ENCODE measurements at places on chromosomes 7 and 10.

DNA sequence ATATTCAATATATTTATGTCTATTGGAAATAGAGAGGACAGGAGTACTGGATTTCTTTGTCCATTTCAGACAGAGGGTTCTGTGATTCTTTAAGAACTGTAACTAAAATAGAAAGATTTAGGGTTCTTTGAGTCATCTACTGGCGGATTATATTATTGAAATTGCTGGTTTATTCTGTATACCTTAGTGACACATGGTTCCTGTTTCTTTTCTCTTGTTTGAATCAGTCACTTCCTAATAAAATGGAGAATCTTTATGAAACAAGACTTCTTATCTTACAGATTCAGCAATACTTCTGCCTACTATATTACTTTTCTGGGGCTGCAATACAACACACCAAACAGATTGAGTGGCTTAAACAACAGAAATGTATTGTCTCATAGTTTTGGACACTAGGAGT lies 20.8 kb upstream of the ZNF800 start:
- no peak for DNase-seq

GRCh38 chr7:24812305-24812945 lies 55.2 kb upstream of the GSDME start:
- peak; percentile 50 for DNase-seq

DNA sequence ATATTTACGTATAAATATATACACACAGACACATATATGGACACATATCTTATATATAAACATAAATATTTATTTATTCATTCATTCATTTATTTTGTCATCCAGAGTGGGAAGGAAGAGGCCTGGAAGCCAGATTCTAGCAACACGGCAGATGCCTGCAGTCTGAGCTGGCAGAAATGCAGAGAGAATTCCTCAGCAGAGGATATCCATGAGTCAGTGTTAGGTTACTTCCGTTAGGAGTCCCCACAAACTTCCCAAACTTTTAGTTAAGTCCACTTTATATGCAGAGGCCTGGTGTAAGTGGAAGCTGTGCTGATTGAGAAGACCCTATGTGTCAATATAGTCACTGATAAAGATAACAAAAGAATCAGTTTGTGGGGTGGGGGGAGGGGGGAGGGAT lies 89.6 kb downstream of the PPP1R17 start:
- no peak for DNase-seq

DNA sequence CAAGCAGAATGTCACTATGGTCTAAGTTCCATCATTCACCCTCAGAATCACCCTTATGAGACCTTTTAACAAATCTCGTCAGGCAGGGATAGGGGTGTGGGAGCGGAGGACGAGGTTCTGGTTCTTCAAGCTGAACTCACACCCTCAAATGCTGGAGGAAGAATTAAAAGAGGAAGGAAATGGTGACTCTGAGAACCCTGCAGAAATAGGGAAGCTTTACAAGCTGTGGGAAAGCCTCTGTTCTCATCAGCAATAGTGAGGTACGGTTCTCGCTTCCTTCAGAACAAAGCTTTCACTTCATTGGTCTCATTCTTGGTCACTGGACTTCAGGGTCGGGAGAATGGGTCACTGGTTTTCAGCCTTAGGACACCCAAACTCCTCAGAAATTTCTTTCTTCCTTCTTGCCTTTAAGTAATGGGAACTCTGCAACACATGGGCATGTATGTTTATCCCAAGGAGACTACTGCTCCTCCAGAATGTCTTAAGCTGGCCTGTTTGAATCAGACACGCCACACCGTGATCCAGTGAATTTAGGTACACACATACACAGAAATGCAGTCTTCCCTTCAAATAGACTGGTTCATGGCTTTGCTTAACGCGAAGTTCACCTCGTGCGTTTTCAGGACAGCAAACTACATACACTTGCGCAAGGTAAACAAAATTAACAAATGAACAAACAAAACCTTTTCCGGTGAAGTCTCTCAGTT lies 226.0 kb downstream of the SFMBT2 start:
- no peak for DNase-seq

- DNase-seq = no peak
Measured at GRCh38 chr7:116588225-116588624, 63.4 kb downstream of the CAV1 start.

- no peak for DNase-seq
Measured at GRCh38 chr7:80287400-80288174, 153.0 kb downstream of the GNAI1 start.

DNA sequence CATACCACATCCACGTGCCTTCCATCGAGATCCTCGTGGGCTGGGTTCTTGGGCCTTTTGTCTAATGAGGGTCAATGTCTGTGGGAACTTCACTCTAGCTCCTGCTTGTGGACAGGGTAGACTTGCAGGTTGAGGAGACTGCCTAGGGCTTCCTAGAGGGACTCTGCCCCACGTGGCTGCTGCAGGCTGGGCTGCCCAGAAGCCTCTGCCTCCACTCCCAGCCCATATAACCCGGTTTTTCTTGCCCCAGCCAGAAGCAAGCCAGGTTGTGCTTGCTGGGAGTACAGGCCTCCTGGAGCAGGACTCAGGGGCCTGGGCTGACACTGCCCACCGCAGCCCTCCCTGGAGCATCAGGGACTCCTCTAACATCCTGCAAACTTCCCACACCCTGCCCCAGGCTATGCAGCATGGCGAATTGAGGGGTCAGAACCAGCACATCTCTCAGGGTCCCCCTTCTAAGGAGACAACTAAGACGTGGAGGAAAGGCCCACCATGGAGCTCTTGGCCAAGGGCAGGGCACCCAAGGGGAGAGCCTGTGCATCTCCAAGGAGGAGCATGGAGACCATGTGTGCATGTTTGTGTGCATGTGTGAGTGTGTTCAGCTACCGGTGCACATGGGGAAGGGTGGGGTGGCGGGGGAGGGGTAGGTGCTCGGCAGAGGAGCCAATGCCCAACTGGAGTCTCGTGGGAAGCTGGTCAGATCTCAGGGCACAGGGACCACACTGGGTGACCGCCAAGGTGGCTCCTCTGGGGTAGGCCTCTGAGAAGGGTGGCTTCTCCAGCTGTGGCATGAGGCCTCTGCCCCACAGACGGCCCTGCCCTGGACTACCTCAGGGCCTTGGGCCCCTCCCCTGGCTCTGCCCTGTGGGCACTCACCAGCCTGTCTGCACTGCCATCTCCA lies 62.6 kb downstream of the RASGEF1A start:
- peak; percentile 29 for DNase-seq

GRCh38 chr7:157269341-157270059 lies 67.3 kb upstream of the DNAJB6 start:
- DNase-seq = no peak

DNA sequence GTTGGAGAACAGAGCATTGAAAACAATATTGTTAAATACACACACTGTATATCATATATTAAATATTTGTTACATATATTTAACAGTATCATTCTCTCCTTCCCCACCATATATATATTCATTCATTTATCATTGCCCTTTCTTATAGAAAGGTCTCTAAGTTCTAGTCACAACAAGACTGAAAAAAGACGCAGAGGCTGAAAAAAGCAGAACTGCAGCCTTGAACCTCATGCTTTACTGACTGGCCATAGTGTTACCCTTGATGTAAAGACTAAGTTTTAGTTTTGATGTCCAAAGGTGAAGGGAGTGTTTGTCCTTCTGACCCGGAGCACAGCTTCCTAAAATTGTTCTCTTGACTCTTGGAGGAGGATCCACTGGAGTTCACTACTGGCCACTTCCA lies 247.9 kb downstream of the PTEN start:
- no peak for DNase-seq

DNA sequence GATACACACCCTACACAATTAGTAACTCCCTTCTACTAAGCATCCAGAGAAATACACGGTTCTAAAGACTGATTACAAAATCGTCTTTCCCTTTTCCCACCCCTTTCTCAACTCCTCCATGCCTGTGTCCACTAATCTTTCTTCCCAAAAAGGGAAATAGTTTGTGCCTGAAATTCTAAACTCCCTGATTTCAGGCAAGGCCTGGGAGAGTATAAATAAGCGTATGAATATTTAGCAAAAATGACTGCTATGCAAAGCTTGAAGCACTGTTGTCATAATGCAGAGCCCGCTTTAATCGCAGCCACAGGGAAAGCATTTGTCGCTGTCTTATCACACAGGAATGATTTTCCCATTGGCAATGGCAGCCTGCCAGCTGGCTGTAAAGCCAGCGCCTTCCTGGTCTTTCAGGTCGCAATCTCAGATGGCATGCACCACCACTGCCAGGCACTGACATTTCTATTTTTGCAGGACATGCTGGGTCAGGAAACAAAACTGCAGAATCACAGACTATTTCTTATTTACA lies 142.9 kb upstream of the PCGF5 start:
- peak; percentile 75 for DNase-seq

GRCh38 chr10:36817898-36818297 lies 307.5 kb upstream of the ANKRD30A start:
- no peak for DNase-seq

GRCh38 chr10:8063935-8064334 lies 9.4 kb downstream of the GATA3 start:
- no peak for DNase-seq

- DNase-seq = no peak
Measured at GRCh38 chr7:155468785-155469148, 10.8 kb downstream of the EN2 start.

DNA sequence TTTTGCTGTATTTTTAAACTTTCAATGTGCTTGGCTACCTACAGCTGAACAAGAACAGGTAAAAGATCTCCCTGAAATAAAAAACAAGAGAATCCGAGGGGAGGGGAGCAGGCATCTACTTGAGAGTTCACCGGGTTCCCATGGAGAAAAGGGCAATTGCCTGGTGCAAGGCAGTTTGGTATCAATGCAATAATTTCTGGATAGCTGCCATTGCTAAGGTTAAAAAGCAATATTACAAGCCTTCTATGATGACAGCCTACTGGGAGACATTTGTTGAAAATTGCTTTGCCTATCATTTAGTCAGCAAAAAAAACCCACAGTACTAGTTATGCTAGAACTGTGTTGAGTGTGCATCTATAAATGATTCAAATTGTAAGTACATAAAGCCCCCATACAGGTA lies 82.1 kb downstream of the GFRA1 start:
- no peak for DNase-seq

GRCh38 chr10:105185161-105185560 lies 544.1 kb downstream of the SORCS3 start:
- DNase-seq = no peak

GRCh38 chr7:24862461-24862860 lies 105.2 kb upstream of the GSDME start:
- no peak for DNase-seq

GRCh38 chr10:69071610-69072009 lies 16.3 kb upstream of the SRGN start:
- DNase-seq = no peak

GRCh38 chr10:68067029-68067428 lies 8.1 kb downstream of the HERC4 start:
- DNase-seq = no peak

GRCh38 chr10:107631876-107632275 lies 467.4 kb upstream of the SORCS1 start:
- DNase-seq = no peak

DNA sequence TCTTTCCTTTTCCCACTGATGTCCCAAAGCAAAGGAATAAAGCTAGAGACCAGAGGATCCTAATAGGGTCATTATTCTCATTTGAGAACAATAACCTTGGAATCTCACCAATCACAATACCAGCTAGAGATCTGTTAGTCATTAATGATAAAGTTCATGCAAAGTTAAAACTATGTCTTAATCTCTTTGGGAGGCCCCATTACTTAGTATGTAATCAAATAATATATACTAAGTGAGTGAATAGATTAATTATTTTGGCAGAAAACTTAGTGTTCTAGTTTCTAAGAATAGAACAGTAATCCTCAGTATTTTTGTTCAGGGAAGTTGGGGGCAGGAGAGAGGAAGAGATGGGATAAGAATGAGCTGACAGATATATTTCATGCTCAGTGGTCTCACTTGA lies 227.2 kb downstream of the MTERF1 start:
- no peak for DNase-seq

- DNase-seq = peak; percentile 94
Measured at GRCh38 chr7:44065431-44066110, at the start of gene PGAM2. Gene PGAM2 (minus strand): TSS chr7:44065567. CDS start chr7:44065529, 38 bp downstream.

GRCh38 chr10:625751-626711 lies 63.4 kb downstream of the DIP2C start:
- DNase-seq = peak; percentile 38

- DNase-seq = no peak
Measured at GRCh38 chr7:129771201-129771927, 159.8 kb downstream of the NRF1 start.

DNA sequence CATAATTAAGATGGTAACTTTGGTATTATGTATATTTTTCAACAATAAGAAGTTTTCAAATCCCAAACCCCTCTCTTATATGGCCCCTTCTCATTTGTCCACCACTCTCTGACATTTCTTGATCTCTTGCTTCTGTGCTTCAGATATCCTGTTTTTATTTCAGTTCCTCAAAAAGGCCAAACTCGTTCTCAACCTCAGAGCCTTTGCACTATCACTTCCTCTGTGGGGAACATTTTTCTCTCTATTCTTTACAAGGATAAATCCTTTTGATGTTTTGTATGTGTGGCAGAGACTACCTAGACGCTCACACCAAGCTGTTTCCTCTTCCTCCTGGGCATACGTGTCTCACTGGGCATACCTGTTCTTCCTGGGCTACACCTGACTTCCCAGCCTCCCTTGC lies 54.2 kb upstream of the FRMD4A start:
- DNase-seq = no peak

DNA sequence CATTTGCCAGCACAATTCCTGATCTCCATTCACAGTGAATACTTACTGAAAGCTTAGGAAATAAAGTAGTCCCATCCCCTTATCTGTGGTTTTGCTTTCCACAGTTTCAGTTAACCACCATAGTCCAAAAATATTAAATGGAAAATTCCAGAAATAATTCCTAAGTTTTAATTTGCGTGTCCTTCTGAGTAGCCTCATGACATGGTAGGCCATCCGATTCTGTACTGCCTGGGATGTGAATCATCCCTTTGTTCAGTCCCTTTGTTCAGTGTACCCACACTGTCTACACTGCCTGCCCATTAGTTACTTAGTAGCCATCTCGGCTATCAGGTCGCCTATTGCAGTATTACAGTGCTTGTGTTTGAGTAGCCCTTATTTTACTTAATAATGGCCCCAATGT lies 14.2 kb downstream of the RAB11FIP2 start:
- DNase-seq = no peak

DNA sequence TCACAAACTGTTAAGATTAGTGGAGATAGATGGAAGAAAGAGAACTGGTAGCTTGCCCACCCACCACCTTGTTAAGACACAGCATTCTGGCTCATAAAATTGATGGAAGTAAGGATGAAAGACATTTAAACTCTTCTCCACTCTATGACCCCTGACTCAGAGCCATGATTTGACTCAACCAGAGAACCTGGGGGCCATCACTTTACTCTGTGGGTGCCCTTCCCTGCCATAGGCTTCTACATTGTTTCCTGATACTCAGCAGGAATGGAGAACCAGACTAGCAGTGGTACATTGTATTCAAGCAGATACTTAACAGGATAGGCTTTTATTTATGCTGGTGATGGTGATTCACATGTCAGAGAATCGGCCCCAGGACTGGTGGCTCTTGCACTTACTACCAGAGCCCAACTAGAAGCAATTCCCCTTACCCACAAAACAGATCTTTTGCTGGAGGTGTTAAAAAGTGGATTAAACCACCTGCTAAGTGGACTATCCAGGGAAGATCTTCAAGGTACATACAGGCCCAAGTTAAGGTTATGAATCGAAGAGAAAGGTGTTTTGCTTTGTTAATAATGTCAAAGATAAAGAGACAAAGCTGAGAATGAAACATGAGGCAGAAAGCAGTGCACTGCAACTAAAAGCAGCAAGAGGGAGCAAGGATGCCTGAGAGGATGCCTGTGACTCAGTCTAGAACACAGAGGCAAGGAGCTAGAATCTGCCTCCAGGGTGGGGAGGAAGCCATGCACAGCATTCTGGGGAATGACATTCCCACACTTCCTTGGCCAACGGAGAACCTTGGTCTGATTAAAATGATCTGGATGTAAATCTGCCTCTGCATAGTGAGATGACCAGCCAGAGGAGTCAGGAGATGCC lies 36.0 kb upstream of the GLI3 start:
- DNase-seq = no peak
